ENCODE measurements at places on chromosomes 5 and 9.

- no peak for DNase-seq
Measured at GRCh38 chr9:92992549-92992948, 45.2 kb downstream of the FGD3 start.

DNA sequence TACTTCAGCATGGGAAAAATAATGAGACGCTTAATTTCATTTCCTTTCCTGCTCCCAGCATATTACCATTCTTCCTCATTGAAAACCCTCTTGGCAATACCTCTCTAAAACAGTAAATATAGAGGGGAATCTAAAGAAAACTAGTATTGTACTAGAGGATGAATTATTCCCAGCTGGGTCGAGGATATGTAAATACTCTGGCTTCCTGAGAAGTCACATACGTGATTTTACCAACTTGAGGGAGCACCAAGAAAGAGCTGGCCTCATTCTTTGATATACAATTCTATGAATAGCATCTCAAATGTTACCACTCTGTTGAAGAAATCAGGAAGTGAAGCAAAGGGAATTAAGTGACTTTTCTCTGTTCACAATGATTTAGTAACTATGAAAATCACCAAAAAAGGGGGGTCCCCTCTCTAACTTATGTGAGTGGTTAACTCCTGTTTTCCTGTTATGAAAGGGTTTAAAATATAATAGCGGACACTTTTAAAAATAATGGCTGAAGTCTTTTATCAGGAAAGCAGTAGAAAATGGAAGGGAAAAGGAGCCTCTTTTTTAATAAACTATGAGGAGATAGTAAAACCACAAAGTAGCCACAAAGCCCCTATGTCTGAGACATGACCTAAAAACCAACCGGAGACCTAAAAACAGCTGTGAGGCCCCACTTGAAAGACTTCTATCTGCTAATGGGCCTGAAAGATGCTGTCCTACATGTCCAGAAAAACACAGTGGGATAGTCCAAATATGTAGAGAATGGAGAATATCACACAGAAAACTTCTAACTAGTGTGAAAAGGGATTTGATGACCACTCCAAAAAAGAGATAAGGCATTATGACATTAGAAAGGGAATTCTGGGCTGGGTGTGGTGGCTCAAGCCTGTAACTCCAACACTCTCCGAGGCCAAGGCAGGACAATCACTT is 42.6 kb downstream of the LPAR1 start:
- DNase-seq = no peak

DNA sequence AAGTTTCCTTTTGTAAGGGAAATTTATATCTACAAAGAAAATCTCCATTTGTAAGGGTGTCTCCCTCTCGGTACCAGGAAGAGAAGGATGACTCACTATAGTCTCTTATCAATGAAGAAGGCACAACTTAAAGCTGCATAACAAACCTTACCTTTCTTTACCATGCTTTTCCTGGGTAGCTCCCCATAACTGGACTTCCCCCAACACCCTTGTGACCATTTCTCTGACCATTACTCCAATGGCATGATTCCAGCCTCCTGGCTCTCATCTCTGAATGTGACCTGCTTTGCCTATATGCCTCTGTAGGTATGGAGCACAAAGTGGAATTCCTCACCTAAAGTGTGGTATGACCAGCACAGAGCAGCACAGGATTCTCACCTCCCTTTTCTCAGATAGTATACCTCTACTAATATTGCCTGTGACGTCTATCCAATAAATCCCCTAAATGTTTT is 62.8 kb downstream of the GNA14 start:
- DNase-seq = no peak

- DNase-seq = no peak
Measured at GRCh38 chr9:131319486-131319885, 30.0 kb downstream of the PLPP7 start.

DNA sequence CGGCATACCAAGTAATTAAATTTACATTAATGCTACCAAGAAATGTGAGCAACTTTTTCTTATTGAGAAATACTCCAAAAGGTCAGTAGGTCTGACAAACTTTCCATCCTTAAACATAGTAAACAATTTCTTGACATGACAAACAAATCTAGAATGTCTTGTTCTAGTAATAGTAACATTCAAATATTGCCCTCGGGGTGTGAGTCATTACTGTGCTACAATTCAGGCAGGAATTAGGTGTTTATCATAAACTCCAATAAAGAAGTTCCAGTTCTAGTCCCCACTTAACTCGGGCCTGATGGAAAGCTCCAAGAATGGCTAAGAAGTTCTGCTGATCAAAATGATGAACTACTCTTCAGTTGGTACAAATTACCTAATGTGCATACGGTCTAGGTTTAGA is 235.6 kb upstream of the TUSC1 start:
- DNase-seq = no peak

DNA sequence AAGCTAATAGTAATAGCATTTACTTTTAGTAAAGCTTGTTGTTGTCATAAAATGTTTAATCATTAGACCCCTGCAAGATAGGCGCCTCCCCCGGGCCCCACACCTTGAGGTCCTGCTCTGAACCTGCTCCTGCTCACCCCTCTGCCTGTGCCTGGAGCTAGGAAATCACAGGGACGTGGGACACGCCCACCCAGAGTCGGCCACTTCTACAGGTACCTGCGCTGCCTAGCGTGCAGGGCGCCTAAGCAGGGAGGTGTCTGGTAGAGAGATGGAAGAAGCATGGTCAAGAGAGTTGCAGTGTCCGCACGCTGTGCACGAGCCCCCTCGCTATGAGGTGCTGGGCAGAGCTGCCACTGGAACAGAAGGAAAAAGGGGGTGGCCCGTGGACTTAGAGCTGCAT is 52.6 kb downstream of the HINT1 start:
- no peak for DNase-seq

DNA sequence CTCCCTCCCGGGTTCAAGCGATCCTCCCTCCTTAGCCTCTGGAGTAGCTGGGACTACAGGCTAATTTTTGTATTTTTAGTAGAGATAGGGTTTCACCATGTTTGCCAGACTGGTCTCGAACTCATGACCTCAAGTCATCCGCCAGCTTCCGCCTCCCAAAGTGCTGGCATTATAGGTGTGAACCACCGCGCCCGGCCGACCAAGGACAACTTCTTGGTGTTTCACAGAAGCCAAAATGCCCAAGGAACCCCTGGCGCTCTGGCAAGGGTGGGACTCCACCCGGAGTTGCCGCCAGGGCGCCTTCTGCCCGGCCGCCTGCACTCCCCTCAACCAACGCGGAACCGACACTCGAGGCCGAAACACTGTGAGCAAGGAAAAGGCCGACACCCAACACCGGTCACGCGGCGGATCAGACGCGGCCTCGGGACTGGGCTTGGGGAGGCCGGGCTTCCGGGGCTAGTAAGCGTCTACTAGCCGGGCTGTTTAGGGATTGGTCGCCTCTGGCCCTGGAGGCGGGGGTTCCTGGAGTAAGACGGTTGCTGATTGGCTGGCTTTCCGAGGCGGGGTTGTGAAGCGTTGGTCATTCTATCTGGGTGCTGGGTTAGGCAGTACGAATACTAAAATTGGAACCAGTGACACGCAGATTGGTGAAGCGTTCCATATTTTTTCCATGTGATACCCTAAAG is 7.7 kb upstream of the CFAP157 start:
- peak; percentile 83 for DNase-seq

DNA sequence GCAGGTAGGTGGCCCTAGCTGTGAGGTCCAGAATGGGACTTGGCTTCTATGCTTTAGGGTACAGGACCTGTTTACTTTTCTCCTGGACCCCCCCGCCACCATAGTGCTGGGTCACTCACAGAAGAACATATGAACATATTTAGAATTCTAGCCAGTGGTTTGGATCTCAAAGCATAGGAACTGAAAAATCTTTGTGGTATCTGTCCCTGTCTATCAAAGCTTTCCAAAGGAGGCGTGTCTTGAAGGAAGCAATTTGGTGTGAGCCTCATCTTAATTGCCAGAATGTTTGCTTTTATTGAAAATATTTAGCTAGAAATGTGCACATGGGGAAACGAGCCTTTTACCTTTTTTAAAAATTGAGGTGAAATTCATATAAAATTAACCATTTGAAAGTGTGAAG is 6.2 kb downstream of the PHF2 start:
- DNase-seq = no peak

- DNase-seq = no peak
Measured at GRCh38 chr9:34124099-34124498, 2.4 kb downstream of the DCAF12 start.

GRCh38 chr5:93289942-93290341 is 291.1 kb downstream of the NR2F1-AS1 start:
- no peak for DNase-seq

DNA sequence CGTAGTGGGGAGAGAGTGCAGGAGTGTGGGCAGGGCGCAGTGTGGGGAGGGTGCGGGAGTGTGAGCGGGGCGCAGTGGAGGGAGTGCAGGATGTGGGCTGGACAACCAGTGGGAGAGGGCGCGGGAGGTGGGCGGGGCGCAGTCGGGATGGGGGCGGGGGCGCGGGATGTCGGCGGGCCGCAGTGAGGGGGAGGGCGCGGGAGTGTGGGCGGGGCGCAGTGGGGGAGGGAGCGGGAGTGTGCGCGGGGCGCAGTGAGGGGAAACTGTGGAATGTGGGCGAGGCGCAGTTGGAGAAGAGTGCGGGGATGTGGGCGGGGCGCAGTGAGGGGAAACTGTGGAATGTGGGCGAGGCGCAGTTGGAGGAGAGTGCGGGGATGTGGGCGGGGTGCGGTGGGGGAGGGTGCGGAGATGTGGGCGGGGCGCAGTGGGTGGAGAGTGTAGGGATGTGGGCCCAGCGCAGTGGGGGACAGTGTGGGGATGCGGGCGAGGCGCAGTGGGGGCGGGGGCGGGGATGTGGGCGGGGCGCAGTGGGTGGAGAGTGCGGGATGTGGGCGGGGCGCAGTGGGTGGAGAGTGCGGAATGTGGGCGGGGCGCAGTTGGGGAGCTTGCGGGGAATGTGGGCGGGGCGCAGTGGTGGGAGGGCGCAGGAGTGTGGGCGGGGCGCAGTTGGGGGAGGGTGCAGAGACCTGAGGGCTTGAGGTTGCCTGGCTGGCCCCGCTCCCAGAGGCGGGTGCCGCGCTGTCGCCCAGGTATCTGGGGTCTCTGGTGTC is at the start of gene NXNL2:
Gene NXNL2, plus strand, starts transcription at position 723 of the 770 bp plus-strand sequence. CDS start 257 bp downstream, outside the sequence.
- no peak for DNase-seq

GRCh38 chr5:40429258-40430100 is 250.2 kb upstream of the PTGER4 start:
- no peak for DNase-seq

- no peak for DNase-seq
Measured at GRCh38 chr9:34555002-34555348, 32.2 kb upstream of the ENHO start.

- DNase-seq = no peak
Measured at GRCh38 chr5:93607367-93608258, 24.6 kb downstream of the NR2F1 start.

DNA sequence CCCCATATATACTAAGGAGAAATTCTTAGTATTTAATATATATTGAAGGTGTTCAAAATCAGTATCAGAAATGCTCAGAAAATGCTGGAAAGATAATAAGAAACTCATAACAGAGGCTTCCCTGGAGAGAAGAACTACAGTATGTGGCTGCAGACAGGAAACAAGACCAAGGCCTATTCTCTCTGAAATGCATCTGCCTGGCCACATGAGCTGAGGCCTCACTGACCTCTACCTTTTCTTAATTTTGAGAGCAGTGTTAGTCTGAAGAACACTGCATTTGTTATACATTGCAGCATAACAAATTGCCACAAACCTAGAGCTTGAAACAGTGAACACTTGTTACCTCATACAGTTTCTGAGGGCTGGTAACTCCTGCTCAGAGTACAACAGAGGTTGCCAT is 133.4 kb upstream of the SPEF2 start:
- no peak for DNase-seq

GRCh38 chr5:8601831-8602354 is 732.9 kb downstream of the MTRR start:
- no peak for DNase-seq

DNA sequence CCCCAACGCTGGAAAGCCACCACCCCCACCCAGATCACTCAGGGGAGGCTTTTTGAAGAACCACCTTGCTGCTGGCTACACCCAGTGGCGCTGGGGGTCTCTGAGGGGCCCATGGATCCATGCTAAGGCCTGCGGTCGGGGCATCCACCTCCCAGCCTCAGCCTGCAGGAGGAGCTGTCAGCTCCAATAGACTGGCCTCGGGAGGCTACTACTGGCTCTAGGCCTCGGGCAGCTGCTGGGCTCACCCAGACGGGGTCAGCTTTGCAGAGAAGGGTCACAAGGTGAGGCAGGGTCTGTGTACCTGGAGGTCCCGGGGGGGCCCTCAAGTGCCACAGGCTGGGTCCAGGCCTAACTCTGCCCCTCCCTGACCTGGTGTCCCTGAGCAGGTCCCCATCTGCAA is 193.7 kb downstream of the OLFM1 start:
- no peak for DNase-seq

- DNase-seq = no peak
Measured at GRCh38 chr9:124843456-124844034, 9.7 kb upstream of the WDR38 start.

- DNase-seq = no peak
Measured at GRCh38 chr9:71669284-71669995, 98.9 kb downstream of the CEMIP2 start.

DNA sequence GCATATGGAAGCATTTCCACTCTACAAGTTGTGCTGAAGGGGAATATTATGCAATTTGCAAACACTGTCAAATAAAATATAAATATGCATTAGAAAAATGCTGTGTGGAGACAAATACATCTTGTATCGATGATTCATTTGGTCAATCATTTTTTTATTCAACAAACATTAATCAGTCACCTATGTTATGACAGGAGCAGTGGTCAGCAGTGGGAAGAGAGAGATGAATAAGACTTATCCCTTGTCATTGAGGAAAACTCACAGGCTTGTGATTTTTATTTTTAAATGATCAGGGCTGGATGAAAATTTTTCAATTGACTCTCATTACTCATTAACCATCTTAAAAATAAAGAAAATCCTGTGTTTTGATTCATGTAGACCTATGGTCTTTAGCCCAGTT is 574.1 kb downstream of the ACTL7B start:
- DNase-seq = no peak

- DNase-seq = no peak
Measured at GRCh38 chr5:53971131-53971530, 339.2 kb downstream of the ARL15 start.

DNA sequence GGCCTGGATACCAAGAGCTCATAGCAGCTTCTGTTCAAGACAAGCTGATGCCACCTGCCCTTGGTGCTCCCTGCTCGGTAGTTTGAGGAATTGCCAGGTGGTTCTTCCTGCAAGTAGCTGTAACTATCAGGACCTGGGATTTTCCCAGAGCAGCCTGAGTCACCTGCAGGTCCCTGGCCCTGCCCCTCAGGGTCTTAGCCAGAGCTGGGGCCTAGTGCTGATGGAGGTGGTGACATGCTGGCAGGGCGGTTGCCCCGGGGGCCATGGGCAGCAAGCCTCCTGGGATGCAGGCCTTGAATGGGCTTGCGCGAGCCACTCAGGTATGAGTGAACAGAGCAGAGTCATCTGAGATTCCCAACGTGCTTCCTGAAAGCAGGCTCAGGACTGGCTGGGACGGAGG is 262.3 kb downstream of the HSPA4 start:
- DNase-seq = no peak

GRCh38 chr9:112184221-112184620 is 9.1 kb upstream of the SUSD1 start:
- no peak for DNase-seq

GRCh38 chr5:108315829-108316228 is 66.1 kb downstream of the FBXL17 start:
- DNase-seq = no peak

- no peak for DNase-seq
Measured at GRCh38 chr9:130528674-130529073, 50.7 kb upstream of the FUBP3 start.

Measured in stimulated activated CD4-positive, alpha-beta T cell treated with anti-CD3 and anti-CD28 coated beads, Interleukin-12 subunit alpha, Interleukin-12 subunit beta, amount 100 ng/mL, for 24 hours (primary cell).